Left lung (tissue), 14 donors: ENCODE measurements at places on chromosomes 3 and 15. TPM values are rescaled to one million over a fixed set of nuclear protein-coding genes. Genes with fewer than 3 reads are reported as not detected.

GRCh38 chr3:8223766-8224165 is 277.9 kb upstream of the LMCD1 start:
- no peak for DNase-seq

DNA sequence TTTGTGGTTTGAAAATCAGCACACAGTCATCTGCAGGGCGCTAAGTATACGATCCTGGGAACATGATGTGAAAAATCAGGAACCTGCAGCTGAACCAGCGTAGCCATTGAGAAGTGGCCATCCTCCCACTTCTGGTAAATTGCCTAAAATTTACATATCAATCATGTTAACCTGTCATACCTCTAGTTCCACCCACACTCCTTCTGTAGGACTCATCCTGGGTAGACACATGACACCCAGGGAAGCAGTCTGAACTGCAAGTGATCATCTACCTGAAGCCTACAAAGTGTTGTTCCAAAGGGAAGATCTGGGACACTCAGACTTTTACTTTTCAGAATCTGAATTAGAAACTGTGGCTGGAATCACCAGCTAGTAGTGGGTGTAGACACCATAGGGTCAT is 5.5 kb upstream of the PSMD6 start:
- DNase-seq: no peak

DNA sequence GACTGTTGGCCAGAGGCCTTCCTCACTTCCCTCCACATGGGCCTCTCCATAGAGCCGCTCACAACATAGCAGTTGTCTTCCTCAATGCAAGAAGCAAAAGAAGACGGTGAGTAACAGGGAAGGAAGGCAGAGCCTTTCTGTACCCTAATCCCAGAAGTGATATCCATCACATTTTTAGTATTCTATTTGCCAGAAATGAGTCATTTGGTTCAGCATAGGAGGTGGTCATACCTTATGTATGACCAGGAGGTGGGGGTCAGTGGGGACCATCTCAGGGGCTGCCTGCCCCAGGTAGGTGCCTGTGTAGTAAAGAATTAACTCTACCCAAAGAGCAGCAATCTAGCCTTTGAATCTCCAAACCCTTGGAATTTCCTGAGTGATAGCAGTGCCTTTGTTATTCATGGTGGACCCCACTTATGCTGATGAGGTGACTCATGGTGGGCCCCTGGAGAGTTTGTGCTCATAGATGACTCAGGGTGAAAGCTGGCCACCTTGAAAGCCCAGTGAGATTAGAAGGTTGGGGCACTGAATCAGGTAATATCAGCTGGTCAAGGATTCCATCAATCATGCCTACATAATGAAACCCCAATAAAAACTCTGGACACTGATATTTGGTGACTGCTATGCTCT is 323.9 kb upstream of the IGF1R start:
- no peak for DNase-seq

PPARG gene
- total RNA-seq: 52.0 TPM
